ENCODE measurements at places on chromosomes 7 and 10. TPM values are rescaled to one million over a fixed set of nuclear protein-coding genes. Genes with fewer than 3 reads are reported as not detected.

SORBS1 gene
- total RNA-seq, result 39.9 TPM

DNA sequence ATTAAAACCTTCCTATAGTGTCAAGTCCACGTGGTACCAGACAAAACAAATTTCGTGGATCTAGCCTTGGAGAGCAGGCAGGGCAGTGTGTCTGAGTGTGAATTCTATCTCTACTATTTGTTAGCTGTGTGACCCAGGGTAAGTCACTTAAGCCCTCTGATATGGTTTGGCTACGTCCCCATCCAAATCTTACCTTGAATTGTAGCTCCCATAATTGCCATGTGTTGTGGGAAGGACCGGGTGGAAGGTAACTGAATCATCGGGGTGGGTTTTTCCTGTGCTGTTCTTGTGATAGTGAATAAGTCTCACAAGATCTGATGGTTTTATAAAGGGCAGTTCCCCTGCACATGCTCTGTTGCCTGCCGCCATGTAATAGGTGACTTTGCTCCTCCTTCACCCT is 2.8 kb upstream of the NPFFR1 start:
- peak; percentile 0 for DNase-seq

GRCh38 chr7:39248041-39248691 is 270.5 kb downstream of the POU6F2 start:
- no peak for DNase-seq

VSTM4 gene
- total RNA-seq, result 0.71 TPM
